ENCODE measurements at places on chromosomes 5 and 9.

GRCh38 chr5:176415240-176415951 lies 943 bp downstream of the CLTB start:
- DNase-seq, result no peak
- peak overlapping the region; percentile 71 for H3K4me3 ChIP-seq
- H3K4me1 ChIP-seq, result peaks cover 21% of the 10 kb centered on the region

- no peaks in the 10 kb centered on the region for H3K36me3 ChIP-seq
- peaks cover 24% of the 10 kb centered on the region for H3K4me1 ChIP-seq
- no peaks in the 10 kb centered on the region for H3K27me3 ChIP-seq
- no peak for DNase-seq
These were observed at the start of gene GNAQ for GRCh38 chr9:78031444-78031892. TSS of gene GNAQ (minus strand) at chr9:78031811. CDS start at chr9:78031235, 576 bp downstream.

GRCh38 chr5:83374547-83374946 lies 97.0 kb upstream of the VCAN start:
- no peak overlapping the region for H3K27ac ChIP-seq
- H3K36me3 ChIP-seq, result no peaks in the 10 kb centered on the region
- H3K27me3 ChIP-seq, result no peaks in the 10 kb centered on the region
- no peak for DNase-seq
- no peak overlapping the region for H3K4me3 ChIP-seq
- no peaks in the 10 kb centered on the region for H3K4me1 ChIP-seq

- H3K4me3 ChIP-seq, result no peak overlapping the region
- no peaks in the 10 kb centered on the region for H3K4me1 ChIP-seq
- no peak overlapping the region for H3K27ac ChIP-seq
- H3K27me3 ChIP-seq, result no peaks in the 10 kb centered on the region
- no peaks in the 10 kb centered on the region for H3K36me3 ChIP-seq
These were observed 204.5 kb downstream of the DENND1A start for GRCh38 chr9:123725389-123725788.

GRCh38 chr9:68749579-68750159 lies 44.6 kb downstream of the PIP5K1B start:
- H3K27me3 ChIP-seq, result peaks cover 18% of the 10 kb centered on the region
- no peaks in the 10 kb centered on the region for H3K36me3 ChIP-seq
- DNase-seq, result no peak
- H3K27ac ChIP-seq, result no peak overlapping the region
- H3K4me3 ChIP-seq, result no peak overlapping the region

DNA sequence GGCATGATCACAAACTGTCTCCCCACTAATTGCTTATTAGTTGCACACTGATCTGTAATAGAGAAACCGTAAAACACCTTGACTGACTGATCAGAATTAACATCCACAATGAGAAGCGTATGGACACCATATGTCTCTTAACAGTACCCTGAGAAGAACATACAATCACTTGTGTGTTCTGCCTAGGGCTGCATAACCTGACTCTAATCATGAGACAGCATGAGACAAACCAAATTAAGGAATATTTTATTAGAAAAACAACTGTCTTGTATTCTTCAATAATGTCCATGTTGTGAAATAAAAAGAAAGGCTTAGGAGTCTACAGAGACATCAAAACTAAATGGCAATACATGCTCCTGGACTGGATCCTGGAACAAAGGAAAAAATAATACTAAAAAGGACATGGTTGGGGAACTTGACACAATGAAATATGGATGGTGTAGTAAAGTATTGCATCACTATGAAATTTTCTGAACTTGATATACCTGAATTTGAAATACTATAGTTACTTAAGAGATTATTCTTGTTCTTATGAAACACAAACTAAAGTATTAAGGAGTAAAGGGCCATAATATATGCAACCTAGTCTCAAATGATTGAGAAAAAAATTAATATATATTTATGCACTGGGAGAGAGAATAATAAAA lies 162.1 kb downstream of the CWC27 start:
- H3K27me3 ChIP-seq, result no peaks in the 10 kb centered on the region
- no peak overlapping the region for H3K4me3 ChIP-seq
- no peak for DNase-seq
- no peak overlapping the region for H3K27ac ChIP-seq
- no peaks in the 10 kb centered on the region for H3K36me3 ChIP-seq

GRCh38 chr9:110994771-110995241 lies 43.5 kb downstream of the LPAR1 start:
- no peak overlapping the region for H3K4me3 ChIP-seq
- H3K27ac ChIP-seq, result no peak overlapping the region
- no peaks in the 10 kb centered on the region for H3K4me1 ChIP-seq
- no peaks in the 10 kb centered on the region for H3K36me3 ChIP-seq
- no peaks in the 10 kb centered on the region for H3K27me3 ChIP-seq
- no peak for DNase-seq

DNA sequence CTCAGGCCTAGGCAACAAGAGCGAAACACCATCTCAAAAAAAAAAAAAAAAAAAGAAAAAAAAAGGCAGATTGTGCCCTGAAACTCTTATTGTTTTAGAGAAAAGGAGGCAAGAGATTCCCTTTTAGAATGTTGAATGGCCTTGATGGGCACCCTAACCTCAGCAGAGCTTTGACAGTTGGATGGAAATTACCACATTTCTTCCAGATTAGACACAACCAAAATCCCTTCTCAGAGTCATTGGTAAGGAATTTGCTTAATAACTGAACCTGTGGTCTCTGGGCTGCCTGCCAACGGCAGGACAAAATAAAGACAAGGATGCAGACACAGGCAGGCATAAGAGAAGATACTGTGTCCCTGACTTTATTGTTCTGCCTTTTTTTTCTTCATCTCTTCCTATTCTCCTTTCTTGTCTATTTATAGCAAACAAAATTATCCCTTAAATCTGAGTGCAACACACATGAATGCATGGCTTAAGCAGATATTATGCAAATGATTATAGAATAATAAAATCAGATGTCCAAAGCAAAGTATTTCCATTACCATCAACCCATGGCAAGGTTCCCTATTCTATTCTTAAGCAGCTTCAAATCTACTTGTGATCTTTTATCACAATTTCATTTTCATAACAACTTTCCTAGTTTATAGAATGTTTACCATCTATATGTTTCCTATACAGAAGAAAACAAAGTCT lies 37.3 kb upstream of the TRIO start:
- H3K27ac ChIP-seq, result peak overlapping the region; percentile 33
- DNase-seq, result peak; percentile 67
- peaks cover 18% of the 10 kb centered on the region for H3K4me1 ChIP-seq
- no peak overlapping the region for H3K4me3 ChIP-seq
- no peaks in the 10 kb centered on the region for H3K27me3 ChIP-seq
- no peaks in the 10 kb centered on the region for H3K36me3 ChIP-seq

All from HCT116 (cell line).